Bone marrow (tissue), 2 donors: ENCODE measurements at places on chromosomes 4 and X.

DNA sequence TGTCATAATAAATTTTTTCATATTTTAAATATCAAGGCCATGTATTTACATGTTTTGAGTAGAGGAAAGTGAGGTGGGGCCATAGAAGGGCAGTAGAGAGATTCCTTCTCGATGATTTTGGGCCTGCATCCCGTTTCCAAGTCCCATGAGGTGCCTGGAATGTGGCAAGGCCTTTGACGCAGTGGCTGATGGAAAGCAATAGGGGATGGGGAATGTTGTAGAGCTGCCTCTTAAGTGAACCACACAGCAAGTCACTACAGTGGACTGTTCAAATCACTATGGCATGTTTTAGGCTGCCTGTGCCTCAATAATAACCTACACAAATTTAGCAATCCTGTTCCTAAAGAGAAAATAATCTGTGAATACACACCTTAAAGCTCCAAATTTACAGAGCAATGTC lies 48.3 kb downstream of the ANXA5 start:
- no peak for DNase-seq

GRCh38 chr4:67286724-67287123 lies 258.6 kb downstream of the CENPC start:
- DNase-seq: no peak

DNA sequence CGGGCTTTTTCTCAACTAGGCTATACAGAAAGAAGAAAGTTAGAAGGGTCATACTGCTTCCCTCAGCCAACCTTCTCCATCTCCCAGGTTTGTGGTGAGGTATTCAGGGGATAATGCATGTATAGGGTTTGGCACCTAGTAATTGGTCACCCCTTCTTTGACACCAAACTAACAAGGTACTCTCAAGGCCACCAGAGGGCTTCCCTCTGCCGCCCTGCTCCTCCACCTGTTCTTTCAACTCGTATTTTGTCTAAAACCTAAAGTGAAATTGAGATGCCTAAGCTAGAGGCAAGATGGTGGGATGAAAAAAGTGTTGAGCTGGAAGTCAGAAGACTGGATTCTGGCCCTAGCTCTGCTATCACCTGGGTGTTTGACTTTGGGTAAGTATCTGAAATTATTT lies 22.0 kb downstream of the CT47C1 start:
- DNase-seq: no peak

- no peak for DNase-seq
These were observed 39.7 kb upstream of the BMP3 start for GRCh38 chr4:80990851-80991250.

DNA sequence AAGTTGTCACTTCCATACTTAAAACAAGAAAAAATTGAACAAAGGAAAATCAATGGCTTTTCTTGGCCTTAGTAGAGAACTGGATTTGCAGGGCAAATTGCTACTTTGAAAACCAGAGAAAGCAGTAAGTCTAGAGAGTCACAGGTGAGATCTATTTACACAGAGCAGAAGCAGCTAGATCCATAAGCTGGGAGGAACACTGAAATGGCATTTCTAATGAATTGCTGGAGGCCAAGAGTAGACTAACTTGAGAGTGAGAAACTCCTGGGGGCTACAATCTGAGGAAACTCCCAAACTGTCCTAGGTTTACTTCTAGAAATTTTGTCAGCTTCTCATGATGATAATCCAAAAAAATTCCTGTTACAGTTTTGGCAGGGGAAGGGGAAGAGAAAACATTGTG lies 133.3 kb downstream of the SPCS3 start:
- no peak for DNase-seq

DNA sequence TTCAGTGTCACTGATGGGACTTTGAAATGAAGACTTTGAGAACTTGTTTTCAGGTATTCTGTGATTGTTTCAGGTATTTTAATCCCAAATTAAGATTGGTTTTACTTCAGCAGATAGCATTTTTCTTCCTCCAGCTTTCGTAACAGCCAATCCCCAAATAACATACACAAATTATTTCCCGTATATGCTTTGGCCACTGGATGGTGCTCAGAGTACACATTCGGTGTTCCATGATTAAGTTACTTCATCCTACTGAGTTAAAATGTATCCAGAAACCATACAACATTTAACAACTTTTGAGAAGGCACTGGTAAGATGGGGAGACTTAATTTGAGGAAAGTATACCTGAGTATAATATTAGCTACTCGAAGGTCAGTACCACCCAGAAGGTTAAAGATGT lies 233.4 kb upstream of the FAM47A start:
- no peak for DNase-seq

- no peak for DNase-seq
These were observed 31.7 kb downstream of the FGFRL1 start for GRCh38 chr4:1043162-1043561.

DNA sequence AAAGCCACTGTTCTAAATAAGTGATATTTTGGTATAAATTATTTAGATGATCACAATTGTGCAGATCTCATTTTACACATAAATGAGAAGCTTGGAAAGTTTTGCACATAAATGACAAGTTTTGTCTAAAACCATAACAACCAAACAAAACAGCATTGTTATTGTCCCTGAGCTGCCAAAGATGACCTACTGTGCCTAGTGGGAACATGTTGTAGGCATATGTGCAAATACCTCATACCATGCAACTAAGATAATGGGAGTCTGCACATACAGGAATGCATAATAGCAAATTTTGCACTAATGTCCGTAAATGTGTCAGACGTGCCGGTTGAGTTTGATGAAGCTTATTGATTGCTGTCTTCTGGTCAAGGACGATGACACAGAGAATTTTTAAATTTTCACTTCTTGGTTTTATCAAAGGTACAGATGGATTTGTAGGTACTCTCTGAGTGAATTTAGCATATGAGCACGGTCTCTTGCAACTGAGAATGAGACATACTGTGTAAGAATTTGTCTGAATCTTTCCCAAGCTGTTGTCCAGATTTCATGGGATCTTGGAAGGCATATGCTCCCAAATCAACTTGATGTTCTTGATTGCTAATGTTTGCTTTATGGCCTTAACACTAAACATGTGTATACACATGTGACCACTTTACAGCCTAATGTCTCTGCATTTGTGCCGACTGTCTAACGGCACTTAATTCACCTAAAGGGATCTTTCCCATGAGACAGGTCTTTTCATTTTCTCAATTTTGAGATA lies 1133.5 kb downstream of the FAT4 start:
- DNase-seq: no peak

- no peak for DNase-seq
These were observed 276.7 kb upstream of the KLF3 start for GRCh38 chr4:38387348-38387747.

GRCh38 chrX:9656277-9656676 lies 109.4 kb downstream of the GPR143 start:
- no peak for DNase-seq

DNA sequence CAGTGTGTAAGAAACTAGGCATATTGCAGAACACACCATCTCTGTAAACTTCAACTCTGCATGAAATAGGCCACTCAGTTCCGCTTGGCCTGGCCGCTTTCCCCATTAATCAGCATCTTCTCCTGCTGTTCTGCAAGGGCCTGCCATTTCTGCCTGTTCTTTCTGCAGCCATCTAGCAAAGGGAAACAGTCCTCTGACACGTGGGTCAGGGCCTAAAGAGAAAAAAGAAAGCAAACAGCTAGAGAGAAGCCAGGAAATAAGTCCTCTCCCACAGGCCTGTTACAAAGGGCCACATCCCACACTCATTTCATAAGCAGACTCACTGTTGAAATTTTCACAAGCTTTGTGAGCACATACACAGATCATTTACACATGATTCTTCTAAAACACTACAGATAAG lies 130.1 kb downstream of the PDE5A start:
- no peak for DNase-seq

- DNase-seq: no peak
These were observed 197.8 kb downstream of the FRAS1 start for GRCh38 chr4:78254893-78255292.

- DNase-seq: no peak
These were observed 23.5 kb downstream of the INTS6L start for GRCh38 chrX:135543924-135544323.

DNA sequence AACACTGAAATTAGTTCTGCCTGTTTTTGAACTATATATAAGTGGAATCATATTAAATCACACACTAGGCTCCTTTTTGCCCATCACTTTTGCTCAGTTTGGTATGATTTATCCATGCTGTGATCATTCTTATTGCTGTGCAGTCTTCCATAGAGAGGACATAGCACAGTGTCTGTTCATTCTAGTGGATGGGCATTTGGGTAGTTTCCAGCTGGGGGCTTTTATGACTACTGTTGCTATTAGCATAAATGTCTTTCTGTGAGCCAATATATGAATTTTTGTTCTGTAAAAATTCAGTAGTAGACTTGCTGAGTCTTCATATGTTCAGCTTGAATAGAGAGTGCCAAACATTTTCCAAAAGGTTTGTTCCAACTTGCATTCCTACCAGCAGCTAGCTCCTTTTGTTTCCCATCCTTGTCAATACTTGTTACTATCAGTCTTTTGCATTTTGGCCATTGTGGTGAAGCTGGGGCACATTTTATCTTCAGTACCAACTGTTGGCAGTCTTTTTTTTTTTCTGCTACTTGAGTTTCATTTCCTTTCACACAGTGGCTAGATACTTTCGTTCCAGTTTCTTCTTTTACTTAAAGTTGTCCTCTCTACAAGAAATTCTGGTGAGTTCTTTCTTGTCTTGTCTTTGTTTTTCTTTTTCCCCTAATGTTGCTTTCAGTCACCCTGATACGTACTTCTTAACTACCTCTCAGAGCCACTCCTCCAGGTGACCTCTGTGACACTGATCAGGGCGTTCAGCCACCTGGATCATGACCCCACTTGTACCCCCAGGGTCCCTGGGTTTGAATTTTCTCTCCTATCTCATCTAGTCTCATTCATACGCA lies 87.0 kb downstream of the ANXA3 start:
- DNase-seq: no peak

GRCh38 chr4:10212400-10212799 lies 95.8 kb upstream of the WDR1 start:
- DNase-seq: no peak

DNA sequence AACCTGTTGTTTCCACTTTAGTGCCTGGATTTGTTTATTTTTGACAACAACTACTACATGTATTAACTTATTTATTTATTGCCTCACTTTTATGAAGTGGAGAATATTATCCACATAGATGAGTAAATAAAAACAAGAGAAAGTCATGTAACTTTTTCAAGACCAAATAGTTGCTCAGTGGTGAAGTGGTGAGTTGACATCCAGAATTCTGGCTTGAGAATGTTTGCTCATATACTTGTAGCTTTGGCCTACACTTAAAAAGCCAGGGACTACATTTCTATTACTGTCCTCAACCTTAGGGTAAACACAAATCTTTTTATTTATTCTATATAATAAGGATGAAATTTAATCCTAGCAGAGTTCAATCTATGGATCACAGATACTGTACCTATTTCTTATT lies 47.7 kb upstream of the GALNTL6 start:
- no peak for DNase-seq

- DNase-seq: no peak
These were observed 150.8 kb downstream of the STIM2 start for GRCh38 chr4:27011401-27011800.

DNA sequence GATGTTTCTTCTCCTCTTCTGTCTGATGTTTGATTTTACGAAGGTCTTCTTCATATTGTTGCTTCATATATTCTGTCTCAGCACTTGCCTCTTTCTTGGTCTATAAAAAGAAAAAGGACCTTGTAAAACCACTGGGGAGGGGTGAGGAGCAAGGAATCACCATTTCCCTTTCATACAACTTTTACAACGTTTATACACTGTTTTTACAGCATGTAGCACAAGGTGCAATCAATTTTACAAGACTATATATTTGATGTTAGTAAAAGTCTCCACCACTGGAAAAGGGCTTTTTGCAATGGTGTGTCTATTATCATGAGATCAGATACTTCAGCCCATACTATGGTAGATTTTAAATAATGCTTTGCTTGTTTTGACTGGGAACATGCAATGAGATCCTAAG lies 76.3 kb downstream of the FAM184B start:
- no peak for DNase-seq

- DNase-seq: no peak
These were observed 164.8 kb downstream of the VEGFC start for GRCh38 chr4:176627916-176628315.

- no peak for DNase-seq
These were observed 92.4 kb upstream of the ATXN3L start for GRCh38 chrX:13412208-13412600.

DNA sequence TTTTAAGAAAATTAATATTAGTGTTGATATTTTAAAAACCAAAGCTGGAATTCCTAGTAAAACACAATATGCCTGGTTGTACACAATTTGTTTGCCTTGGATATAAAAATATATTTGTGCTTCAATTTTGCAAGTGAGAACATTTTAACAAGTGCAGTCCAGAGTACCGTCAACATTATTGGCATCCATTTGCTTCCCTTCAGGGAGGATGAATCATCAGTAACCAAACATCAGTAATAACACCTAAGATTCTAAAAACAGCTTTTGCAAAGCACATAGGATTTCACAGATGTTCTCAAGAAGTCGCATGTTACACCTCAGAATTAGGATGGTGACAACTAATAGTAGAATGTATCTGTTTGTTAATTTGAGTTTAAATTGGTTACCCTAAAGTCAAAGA lies 262.6 kb upstream of the BMP3 start:
- DNase-seq: no peak

DNA sequence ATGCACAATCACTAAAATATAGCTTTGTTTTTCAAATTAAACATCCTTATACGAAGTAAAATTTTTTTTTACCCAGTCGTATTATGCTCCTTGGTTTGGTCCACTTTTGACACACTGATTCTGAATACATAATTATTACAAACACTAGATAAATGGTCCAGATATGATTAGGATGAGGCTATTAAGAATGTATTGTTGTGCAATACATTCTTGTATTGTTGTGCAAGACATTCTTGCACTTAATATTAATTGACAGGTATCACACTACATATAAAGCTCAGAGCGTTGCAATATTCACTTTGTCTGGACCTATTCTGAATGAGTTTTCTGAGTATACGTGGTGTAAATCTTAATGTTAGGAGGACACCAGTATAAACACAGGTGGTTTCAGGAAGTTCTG lies 464.0 kb downstream of the CFAP47 start:
- DNase-seq: no peak

- DNase-seq: no peak
These were observed 6.0 kb downstream of the RPA4 start for GRCh38 chrX:96889726-96890125.

- DNase-seq: no peak
These were observed 68.7 kb downstream of the APBB2 start for GRCh38 chr4:41145571-41146078.

- no peak for DNase-seq
These were observed 177.8 kb upstream of the ETNPPL start for GRCh38 chr4:108940634-108941033.

DNA sequence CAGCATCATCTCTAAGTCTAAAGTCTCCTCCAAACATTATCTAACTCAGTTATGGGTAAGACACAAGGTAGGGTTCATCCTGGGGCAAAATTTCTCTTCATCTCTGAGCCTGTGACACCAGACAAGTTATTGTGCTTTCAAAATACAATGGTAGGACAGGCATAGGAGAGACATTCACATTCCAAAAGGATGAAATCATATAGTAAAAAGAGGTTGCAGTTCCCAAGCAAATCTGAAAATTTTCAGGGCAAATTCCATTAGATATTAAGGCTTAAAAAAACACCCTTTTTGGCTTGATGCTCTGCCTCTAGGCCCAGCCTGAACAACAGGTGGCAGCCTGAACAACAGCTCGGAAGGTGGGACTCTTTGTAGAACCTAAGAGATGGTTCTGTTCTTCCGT lies 448.3 kb upstream of the SLIT2 start:
- DNase-seq: no peak
